ENCODE measurements at places on chromosomes 11 and 22. TPM values are rescaled to one million over a fixed set of nuclear protein-coding genes. Genes with fewer than 3 reads are reported as not detected.

The ANGPTL5 gene
- 0.42 TPM for polyA plus RNA-seq

The PATE2 gene
- polyA plus RNA-seq, result not detected

The MS4A18 gene
- not detected for polyA plus RNA-seq

The PSMA1 gene
- polyA plus RNA-seq, result 541 TPM

The PITPNM1 gene
- polyA plus RNA-seq, result 0.10 TPM

The GUCY1A2 gene
- polyA plus RNA-seq, result 10.8 TPM
